ENCODE measurements at places on chromosomes 13 and 19.

GRCh38 chr19:36113894-36114720 is 568 bp downstream of the POLR2I start:
- DNase-seq = no peak

DNA sequence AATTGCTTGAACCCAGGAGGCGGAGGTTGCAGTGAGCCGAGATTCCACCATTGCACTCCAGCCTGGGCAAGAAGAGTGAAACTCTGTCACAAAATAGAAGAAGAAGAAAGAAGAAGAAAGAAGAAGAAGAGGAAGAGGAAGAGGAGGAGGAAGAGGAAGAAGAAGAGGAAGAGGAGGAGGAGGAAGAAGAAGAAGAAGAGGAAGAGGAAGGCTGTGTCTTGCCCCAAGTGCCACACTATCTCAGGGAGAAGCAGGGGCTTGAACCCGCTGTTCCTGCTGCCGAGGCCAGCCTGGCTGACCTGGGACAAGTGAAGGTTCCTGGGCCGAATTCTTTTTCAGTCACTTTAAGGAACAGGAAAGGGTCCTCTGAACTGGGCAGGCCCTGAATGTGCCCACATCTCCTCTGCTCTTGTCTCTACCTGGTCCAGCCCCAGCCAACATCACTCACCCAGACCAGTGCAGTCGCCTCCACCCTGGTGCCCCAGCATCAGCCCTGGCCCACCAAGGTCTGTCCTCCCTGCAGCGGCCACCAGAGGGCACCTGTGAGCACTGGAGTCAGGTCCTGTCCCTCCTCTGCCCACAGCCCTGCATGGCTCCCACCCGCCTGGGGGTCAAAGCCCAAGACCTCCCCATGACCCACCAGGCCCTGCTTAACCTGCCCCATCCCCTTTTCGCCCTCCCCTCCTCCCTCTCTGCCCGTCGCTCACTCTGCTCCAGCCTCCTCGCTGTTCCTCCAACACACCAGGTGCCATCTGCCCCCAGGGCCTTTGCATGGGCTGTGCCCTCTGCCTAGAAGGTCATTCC is 20.0 kb downstream of the TICAM1 start:
- DNase-seq = no peak

DNA sequence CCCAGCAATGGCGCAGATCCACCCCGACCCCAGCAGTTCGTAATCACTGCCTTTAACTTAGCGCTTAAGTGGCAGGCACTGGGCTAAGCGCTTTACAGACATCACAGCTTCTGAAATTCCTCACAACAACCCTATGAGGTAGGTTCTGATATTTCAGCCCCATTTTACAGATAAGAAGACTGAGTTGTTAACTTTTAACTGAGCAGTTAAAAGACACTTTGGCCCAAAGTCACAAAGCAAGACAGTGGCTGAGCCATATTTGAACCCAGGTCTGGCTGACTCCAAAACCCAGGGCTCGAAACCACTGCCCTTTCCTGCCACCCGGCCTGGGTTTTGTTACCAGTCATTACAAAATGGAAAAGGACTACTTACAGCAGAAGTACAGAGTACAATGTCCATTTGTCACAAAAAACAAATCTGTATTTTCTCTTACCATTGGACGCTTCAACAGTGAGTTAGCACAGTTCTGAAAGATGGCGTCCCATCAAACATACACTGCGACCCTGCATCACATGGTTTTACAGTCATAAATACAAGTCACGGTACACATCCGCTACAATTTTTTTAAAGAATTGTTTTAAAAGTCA is 8.5 kb downstream of the HNRNPL start:
- no peak for DNase-seq

DNA sequence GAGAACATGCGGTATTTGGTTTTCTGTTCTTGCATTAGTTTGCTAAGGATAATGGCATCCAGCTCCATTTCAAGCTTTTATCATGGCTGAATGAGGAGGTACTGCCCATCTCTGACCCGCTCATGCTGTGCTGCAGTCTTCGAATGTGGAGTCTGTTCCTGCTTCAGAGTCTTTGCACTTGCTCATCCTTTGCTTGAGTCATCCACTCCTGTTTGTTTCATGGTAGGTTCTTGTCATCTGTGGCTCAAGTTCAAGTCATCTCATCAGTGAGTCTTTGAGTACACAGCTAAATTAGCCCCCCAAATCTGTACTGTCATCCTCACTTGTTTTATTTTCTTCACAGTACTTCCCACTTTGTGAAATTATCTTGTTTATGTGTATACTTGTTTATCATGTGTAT is 5.4 kb downstream of the UCHL3 start:
- DNase-seq = no peak

- no peak for DNase-seq
Measured at GRCh38 chr13:50712456-50712855, 131.0 kb downstream of the DLEU7 start.

- DNase-seq = no peak
Measured at GRCh38 chr19:18762125-18763023, 28.7 kb downstream of the COMP start.

DNA sequence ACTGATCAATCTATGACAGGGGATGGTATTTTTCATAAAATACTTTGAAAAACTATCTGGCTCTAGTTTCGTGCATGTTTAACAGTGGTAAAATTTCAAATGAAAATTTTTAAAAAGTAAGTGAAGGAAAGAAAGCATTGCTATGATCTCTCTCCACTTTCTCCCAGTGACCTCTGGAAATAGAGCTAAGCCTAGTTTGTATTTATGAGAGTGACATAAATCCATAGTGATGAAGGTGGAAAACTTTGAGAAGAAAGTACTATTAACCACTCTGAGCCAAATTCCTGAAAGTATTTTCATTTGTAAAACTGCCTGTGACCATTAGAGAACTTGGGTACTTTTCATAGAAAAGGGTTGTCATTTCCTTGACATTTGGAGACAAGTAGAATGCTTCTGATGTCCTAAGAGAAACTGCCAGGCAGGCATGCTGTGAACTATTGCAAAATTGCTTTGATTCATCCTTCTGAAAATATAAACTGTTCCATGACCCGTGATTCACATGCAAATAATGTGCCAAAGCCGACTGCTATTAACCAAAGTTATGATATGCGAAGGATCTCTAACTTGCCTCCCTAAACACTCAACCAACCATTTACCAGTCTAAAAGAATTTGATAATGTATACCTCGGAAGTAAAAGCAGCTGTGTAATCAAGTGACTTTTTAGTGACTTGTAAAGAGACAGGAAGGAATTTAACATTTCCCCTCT is 133.2 kb downstream of the VWA8 start:
- DNase-seq = peak; percentile 64

- no peak for DNase-seq
Measured at GRCh38 chr13:110306340-110306959, 507 bp downstream of the COL4A1 start.

DNA sequence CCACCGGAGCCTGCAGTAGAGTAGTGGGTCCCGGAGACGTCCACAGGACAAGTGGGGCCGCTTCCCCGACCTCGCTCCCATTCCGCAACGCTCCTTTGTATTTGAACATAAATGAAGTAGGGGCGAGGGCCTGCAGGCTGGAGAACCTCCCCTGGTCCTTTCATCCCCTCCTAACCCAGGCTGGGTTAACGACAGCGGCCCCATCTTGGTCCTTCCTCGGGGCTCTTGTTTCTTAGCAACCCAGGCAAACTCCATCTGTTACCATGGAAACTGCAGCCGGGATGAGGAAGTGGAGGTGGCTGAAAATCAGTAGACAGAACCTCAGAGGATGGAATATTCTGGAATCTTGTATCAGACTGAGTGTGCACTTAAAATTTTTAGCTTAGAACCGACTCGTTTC is 132.6 kb upstream of the USP29 start:
- DNase-seq = no peak
